ENCODE measurements at places on chromosomes 16 and 17.

DNA sequence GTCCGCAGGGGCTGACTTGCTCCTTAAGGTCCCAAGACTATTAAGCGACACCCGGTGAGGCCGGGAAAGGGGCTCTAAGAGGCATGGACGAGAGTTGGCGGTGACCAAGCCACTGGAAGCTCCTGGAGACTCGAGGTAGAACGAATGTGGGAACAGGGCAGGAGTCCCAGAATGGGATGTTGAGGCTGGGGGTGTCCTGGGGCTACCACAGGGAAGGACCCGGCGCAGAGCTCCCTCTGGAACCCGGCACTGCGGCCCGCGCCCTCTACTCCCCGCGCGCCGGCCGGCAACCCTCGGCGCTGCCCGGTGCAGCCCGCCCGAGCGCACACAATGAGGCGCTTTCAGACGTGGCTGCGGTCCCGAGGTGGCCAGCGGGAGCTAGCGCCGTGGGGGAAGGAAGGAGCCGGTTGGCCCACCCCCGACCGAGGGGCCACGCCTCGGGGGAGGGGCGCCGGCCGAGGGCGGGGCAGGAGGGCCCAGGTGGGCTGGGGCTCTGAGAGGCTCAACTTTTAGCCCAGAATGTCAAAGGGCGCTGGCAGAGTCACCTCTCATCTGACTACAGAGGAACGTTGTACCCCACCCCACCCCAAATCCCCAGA lies at the start of gene CHST6:
CHST6 (minus strand) TSS at position 366 of the 599 bp plus-strand sequence. CDS start 15,613 bp downstream, outside the sequence.
- DNase-seq = no peak

DNA sequence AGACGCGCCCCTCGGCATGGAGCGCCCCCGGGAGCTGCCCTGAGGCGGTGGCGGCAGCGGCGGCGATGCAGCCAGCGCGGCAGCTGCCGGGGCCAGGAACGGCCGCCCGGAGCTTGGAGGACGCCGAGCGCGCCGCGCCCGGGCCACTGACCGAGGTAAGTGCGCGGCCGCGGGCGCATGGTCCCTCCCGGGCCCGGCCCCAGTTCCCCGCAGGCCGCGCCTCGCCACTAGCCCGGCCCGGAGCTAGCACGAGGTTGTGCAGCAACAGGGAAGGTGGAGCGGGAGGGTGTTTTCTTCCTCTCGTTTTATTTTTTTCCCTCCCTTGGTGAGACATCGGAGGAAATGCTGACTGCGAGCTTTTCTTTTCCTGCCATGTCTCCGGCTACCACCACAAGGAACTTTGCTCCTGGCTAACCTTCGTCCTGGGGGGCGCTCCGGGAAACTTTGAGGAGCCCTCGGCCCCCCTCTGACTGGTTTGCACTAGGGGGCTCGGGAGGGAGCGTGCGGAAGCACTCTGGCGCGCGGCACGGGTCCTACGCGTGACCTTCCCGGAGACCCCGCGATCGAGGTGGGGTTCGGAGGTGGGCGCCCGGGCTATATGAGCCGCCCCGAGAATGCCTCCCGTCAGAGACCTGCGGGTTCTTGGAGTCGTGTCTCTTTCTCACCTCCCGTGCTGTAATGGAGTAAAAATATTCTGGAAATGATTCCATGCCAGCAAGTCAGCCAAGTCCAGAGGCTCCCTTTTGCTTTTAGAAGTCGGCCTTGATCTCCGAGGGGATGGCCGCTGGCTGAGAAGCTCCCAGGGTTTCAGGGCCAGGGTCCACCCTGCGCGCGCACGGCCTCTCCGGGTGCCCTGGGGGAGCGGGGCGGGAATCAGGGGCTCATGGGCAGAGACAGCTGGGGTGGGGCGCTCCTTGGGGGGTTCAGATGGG lies 868 bp downstream of the KCNJ12 start:
- DNase-seq = no peak

- no peak for DNase-seq
These were observed 22.0 kb downstream of the KPNA2 start for GRCh38 chr17:68057531-68057952.

DNA sequence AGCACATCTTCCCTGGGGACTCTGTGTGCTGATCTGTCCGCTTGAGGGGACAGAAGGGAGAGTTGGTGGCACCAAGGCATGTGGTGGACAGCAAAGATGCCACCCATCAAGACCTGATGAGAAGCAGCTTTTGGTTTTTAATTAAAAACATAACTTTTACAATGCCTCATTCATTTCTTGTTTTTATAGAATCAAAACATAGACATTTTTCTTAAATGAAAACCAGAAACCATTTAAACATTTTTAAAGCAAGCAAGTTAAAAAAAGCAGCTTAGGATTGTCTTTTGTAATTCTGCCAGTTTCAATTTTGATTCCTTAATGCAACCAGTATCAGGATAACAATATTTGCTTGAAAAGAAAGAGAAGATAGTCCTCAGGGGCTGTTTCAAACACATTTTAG lies 123.7 kb upstream of the AXIN2 start:
- no peak for DNase-seq

- no peak for DNase-seq
These were observed 1175.1 kb upstream of the GOT2 start for GRCh38 chr16:59909262-59909661.
